ENCODE measurements at places on chromosomes 6 and 20.

DNA sequence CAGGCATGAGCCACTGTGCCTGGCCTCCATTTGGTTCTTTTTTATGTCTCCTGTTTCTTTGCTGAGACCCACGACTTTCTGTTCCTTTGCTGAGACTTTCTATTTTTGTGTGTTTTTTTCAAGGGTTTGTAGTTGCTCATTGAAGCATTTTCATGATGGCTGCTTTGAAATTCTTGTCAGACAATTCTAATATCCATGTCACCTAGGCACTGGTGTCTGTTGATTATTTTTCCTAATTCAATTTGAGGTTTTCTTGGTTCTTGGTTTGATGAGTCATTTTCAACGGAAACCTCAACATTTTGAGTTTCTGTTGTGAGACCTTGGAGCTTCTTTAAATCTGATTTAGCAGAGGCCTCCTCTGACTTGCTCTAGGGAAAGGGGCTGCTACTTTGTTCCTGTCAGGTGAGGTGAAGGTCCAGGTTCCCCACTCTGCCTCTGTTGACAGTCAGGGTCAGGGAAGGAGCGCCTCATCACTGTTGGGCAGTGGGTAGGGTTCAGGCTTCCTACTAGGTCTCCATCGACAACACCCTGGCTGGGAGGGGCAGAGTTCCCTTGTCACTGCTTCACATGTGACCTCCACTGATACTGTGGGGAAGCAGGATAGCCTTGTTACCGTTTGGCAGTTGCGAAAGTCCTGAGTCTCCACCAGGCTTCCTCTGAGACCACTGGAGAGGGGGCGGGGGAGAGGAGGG lies 67.2 kb upstream of the RNF24 start:
- peak; percentile 72 for DNase-seq

DNA sequence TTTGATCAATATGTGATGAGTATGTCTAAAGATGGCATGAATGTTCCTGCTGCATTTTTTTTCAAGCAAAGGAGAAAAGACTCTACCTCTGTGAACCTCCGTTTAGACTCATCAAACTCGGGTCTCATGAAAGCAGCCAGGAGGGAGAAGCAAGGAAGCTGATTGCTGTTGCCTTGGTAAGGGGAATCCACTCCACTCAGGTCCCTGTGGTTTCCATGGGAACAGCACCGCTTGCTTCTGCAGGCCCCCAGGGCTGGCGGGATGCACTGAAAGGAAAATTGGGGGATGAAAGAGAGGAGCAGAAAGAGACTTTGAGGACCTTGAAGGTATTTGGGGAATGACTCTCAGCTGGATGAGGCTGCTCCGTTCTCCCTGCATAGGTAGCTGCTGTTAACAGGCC lies 249.6 kb upstream of the RIN2 start:
- DNase-seq: no peak

DNA sequence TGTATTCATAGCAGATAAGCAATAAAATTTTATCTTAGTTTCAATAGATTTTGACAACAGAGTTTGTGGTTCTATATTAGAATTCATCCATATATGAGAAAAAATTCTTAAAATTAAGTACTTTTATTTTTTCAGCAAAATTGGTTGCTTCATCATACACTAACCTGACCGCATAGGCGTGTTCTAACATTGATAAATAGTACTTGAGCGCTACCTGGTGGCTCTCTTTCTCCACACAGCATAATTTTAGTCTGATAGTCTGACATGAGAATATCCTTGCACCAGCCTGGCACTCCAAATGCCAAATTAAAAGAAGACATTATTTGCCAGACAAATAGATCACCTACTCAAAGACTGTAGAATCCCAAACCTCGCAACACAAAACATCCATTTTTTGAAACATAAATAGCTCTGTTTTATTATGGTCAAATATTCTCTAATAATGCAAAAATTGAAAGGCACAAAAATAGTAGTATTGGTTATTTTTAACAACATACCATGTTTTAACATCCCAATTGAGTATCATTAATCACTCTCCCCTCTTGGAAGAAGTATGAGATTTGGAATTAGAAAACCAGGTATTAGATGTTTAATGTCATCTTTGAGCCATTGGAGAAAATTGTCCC lies 33.0 kb upstream of the FILIP1 start:
- peak; percentile 47 for DNase-seq

GRCh38 chr6:129120856-129121638 lies 238.1 kb downstream of the LAMA2 start:
- DNase-seq: peak; percentile 6

DNA sequence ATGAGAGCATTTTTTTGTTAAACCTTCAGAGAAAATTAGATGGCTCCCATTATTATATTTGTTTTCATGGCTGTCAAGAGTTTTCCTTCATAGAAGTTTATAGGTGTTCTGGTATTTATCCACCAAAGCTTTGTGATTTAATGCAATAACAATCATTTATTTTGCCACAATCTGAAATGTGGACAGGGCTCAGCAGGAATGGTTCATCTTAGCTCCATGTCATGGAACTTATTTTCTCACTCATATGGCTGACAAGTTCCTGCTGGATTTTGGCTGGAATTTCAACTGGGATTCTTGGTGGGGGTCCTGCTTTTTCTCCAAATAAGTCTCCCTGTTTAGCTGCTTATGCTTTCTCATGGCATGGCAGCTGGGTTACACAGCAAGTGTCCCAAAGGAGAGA lies 876.7 kb downstream of the QKI start:
- no peak for DNase-seq

GRCh38 chr6:107386340-107386739 lies 73.0 kb downstream of the PDSS2 start:
- no peak for DNase-seq

Data from RCC 7860 (cell line).